EL (cell line): ENCODE measurements at places on chromosomes 2 and 18.
A peak's percentile ranks its signal among the peaks of the same experiment; 100 is the strongest.

GRCh38 chr18:394987-395362 lies 105.5 kb downstream of the COLEC12 start:
- peak; percentile 87 for DNase-seq

DNA sequence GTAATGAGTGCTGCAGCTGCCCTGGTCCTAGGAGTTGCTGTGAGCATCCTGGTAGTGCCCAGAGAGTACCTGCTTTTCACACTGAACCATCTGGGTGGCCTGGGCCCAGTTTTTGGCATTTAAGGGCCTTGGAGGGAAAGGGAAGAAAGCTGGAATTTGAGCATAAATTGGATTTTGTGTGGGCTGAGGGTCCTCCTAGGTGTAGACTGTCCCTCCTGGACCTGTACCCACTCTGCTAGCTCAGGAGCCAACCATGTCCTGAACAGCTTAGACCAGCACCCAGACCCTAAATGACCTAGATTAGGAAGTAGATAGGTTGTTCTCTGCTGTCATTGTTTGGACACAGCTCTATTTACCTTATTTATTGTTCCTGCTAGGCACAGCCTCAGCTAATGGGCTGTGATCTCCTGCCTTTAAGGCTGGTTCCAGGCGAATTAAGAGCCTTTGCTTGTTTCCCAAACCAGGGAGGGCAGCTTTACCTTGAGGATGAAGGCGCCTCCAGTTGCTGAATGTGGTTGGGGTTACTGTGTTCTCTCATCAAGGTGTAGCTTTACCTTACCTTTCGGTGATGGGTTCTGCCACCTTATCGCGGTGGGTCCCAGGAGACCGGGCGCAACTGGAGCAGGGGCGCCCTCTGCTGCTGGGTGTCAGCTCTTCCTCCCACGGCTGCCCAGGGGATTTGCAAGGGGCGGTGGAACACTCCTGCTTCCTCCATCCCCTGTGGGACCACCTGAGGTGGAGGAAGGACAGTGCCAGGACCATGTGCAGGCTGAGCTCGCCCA lies 34.4 kb downstream of the ITGA6 start:
- peak; percentile 45 for DNase-seq

GRCh38 chr2:175168564-175168945 lies 552 bp upstream of the ATF2 start:
- DNase-seq, result no peak

DNA sequence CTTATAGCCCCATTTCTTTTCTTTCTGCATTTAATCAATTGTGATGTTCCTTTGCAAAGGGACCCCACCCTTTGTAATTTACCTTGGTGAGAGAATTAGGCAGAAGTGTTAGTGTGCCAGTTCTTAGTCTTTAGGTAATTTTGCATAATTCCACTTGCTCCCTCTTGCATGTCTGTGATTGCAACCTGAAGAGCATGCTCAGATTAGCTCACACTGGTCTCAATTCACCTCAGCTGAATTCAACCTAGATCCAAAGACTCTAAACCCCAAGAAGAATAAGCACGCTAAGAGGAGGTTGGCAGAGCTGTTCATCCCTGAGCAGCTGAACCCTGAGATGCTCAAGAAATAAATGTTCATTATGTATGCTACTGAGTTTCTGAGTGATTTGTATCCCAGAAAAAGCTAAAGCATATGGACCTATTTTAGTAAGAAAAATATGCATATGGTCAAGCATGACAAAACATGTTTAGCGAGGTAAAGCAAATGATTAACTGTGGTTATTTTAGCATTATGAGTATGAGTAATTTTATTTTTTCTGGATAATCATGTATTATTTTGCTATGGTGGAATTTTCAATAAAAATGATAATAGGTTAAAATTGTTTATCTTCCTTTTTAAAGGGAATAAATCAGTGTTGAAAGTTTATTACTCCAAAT lies 299.2 kb upstream of the ZSWIM2 start:
- DNase-seq, result no peak

DNA sequence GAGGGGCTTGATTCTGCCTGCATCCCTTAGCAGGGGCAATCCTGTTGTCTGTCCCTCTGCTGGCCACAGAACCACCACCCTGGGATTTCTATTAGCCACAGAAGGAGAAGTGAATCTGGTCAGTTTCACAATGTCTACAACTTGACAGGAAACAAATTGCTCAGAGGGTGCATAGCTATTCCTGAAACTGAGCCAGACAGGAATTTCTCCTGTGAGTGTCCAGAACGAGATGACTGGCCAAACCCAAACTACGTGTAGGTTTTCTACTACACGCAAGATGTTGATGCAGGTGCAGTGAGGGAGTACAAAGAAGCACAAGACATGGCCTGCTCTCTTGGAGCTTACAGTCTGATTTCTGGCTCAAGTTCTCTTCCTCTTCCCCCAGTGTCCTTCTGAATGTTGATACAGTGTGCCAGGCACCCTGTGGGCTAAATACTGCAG lies 201.9 kb downstream of the CLIP4 start:
- peak; percentile 25 for DNase-seq

GRCh38 chr2:235561450-235561849 lies 67.6 kb downstream of the AGAP1 start:
- no peak for DNase-seq

- no peak for DNase-seq
Measured at GRCh38 chr18:2970772-2971659, 41.9 kb downstream of the LPIN2 start.

DNA sequence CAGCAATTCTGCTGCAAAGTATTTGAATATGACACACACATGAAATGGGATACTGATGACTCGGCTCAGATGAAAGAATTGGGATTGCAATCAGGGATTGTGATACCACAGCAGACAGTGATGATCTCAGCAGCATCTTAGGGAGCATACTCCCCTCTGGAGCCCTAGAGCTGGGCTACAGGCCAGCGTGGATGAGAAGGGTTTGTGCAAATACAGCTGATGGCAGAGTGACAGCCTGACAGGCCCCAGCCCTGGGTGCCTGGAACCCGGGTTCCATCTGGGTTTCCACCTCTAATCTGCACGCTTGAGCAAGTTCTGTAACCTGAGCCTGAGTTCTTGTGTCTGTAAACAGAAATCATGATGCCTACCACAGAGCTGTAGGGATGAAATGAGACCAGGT lies 418.0 kb downstream of the LRATD1 start:
- DNase-seq, result no peak

DNA sequence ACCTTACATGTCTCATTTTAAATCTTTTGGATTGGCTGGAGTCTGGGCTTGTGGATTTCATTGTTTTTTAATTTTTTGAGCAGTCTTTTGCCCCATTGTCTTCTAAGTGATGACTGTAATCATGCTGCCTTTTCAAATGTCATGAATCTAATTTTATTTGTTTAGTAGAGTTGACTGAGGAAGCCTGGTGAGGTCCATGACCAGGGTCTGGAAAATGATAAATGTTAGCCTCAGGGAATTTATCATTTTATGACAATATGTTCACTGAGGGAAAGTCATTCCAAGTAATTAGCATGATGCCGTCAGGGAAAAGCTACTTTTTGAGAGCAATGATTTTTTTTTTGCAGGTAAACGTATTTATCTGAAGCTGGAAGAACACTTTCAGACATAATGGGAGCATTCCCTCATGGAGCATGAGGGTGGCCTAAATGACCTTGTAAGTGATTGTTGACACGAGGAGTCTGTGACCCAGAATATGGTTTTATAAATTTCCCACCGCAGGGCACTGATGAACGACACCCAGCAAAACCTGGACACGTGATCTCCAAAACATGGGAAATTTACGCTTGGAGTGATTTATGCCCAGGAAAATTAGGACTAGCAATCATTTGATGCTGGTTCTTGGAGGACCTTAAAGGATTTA lies 155.3 kb upstream of the NABP1 start:
- DNase-seq, result no peak

GRCh38 chr2:136818839-136819238 lies 53.5 kb downstream of the THSD7B start:
- DNase-seq, result no peak

GRCh38 chr2:237859533-237860272 lies at the start of gene RAMP1:
Gene RAMP1 (plus strand): TSS chr2:237859623. CDS start chr2:237859676, 53 bp downstream.
- peak; percentile 35 for DNase-seq

DNA sequence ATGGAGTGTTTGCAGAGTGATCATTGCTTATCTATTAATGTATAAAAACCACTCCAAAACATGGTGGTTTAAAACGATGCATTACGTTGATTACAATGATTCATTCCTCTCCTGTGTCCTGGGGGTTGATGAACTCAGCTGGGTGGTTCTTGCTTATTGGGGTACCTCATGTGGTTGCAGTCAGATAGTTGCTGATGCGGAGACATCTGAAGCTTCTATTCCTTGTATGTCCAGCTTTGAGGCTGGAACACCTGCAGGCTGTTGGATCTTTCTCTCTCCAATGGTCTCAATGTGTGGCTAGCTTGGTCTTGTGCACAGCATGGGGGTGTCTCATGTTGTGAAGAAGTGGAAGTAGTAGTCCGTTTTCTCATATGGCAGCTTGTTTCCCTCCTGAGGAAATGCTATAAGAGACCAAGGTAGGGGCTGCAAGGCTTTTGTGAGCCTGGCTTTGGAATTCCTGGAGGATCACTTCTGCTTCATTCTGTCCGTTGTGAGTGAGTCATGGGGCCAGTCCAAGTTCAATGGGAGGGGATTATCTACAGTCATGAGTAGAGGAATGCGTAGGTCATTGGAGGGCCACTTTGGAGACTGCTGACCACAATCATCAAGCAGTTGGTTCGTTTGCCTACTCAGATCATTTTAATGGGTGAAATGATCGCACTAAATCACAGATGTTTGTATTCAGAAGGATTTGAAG lies 601.0 kb downstream of the SLC4A3 start:
- peak; percentile 99 for DNase-seq

- no peak for DNase-seq
Measured at GRCh38 chr18:27861539-27861938, 315.4 kb downstream of the CDH2 start.

DNA sequence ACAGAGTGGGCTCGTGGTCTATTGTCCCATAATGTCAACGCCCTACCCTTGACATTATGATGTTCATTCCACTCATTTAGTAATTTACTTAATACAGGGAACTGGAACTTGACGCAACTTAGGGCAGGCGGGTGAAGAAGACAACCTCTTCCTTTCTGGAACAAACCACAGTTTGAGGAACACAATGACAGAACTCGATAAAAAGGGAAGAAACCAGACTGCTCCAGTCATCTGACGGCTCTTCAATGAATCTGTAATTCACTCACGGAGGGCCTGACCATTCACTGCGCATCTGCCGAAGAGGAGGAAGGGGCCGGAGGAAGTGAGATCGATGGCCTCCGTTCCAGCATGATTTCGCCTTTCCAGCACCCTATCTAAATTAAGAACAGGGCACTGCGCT lies 83.2 kb downstream of the BCL2 start:
- DNase-seq, result no peak

- no peak for DNase-seq
Measured at GRCh38 chr18:46627136-46627535, 29.9 kb downstream of the LOXHD1 start.

GRCh38 chr18:13499803-13500202 lies 226.6 kb downstream of the FAM210A start:
- no peak for DNase-seq

DNA sequence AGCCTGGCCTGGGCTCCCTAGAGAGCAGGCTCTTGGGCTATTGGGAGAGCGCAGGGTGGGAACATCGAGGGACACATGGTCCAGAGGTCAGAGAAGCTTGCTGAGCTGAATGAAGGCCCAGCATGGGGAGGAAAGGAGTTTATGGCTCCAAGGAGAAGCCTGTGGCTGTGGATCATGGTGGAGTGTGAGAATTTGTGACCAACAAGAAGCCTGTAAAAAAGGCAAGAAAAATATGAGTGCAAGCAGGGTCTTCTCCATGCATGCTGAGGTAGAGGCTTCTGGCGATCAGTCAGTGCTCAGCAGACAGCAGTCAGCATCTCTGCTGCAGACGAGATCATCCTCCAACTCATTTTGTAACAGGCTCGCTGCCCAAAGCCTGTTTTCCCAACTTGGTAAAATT lies 1.3 kb upstream of the SCYGR3 start:
- no peak for DNase-seq

DNA sequence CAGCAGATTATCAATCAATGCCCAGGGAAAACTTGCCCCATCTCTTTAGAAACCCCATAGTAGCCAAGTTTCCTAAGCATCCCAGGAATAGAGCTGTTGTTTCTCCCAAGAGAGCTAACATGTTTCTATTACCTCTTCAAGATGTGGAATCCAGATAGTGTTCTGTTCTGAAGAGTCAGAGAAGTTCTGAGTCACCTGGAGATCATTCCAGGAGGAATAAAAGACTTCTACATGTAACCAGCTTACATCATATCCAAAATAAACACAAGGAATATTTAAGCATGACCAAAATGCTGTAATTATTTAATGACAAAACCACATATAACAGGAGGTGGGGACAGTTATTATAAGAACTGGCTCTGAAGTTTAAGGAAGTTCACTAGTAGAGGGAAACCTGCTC lies 51.0 kb upstream of the GORASP2 start:
- peak; percentile 29 for DNase-seq
